Activated CD4-positive, alpha-beta memory T cell treated with anti-CD3 and anti-CD28 coated beads for 36 hours (primary cell): ENCODE measurements at places on chromosomes 5 and 9.

- DNase-seq = no peak
- H3K36me3 ChIP-seq = peaks cover 4% of the 10 kb centered on the region
- H3K27me3 ChIP-seq = no peaks in the 10 kb centered on the region
- peaks cover 19% of the 10 kb centered on the region for H3K4me1 ChIP-seq
- H3K27ac ChIP-seq = no peak overlapping the region
Measured at GRCh38 chr9:5895782-5896181, 5.1 kb downstream of the MLANA start.

DNA sequence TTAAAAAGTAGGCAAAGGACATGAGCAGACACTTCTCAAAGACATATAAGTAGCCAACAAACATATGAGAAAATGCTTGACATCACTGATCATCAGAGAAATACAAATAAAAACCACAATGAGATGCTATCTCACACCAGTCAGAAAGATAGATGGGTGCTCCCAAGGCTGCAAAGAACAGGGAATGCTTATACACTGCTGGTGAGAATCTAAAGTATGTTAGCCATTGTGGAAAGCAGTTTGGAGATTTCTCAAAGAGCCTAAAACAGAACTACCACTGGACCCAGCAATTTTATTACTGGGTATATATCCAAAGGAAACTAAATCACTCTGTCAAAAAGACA lies 154.2 kb downstream of the NDUFS4 start:
- H3K4me3 ChIP-seq = no peak overlapping the region
- H3K36me3 ChIP-seq = peaks cover 6% of the 10 kb centered on the region
- no peak overlapping the region for H3K27ac ChIP-seq
- no peak for DNase-seq
- H3K4me1 ChIP-seq = no peaks in the 10 kb centered on the region
- no peaks in the 10 kb centered on the region for H3K27me3 ChIP-seq

- H3K4me1 ChIP-seq = no peaks in the 10 kb centered on the region
- peaks cover 25% of the 10 kb centered on the region for H3K27me3 ChIP-seq
- DNase-seq = no peak
- H3K4me3 ChIP-seq = no peak overlapping the region
- no peak overlapping the region for H3K27ac ChIP-seq
- no peaks in the 10 kb centered on the region for H3K36me3 ChIP-seq
Measured at GRCh38 chr5:76114179-76114851, 31.1 kb downstream of the SV2C start.

DNA sequence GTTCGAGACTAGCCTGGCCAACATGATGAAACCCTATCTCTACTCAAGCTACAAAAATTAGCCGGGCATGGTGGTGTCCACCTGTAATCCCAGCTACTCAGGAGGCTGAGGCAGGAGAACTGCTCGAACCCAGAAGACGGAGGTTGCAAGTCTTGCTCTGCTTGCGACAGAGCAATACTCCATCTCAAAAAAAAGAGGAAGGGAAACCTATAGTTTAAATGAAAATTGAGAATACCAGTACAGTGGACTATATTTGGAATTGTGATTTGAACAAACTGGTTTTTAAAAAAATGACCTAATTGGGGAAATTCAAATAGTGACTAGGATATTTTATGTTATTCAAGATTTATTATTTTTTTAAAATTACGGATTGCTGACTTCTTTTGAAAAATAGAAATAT lies 33.2 kb downstream of the DIAPH1 start:
- no peak overlapping the region for H3K4me3 ChIP-seq
- peaks cover 16% of the 10 kb centered on the region for H3K4me1 ChIP-seq
- no peaks in the 10 kb centered on the region for H3K27me3 ChIP-seq
- no peak for DNase-seq

DNA sequence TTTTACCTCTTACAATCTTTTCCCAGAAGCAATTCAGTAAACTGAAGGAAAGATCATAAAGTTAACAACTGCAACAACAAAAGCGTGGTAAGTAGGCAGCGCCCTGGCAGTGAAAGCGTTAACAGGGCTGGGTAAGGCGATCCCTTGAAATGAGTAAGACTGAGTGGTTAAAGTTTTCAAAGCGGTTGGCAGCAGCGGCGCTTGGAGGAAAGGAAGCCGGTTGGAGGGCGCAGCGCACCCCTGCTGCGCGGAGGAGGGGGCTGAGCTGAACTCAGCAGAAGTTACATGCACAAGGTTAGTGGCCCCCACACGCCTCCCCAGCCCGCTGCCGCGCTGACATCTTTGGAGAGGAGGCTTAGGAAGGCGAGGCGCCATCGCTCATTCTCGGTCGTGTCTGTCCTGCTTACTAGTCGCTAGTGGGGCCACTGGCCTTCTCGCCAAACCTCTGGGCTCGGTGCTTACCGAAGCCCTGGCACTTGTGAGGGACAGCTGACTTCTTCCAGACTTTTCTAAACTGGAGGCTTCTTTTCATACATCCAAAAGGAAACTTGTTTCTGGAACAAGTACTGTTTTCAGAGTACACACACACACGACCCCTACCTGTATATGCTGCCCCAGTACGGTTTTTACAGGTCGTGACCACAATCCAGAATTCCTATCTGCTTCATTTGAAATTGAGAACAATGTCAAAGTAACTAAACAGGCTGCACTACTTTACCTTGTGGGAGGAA lies at the start of gene SH3RF2:
SH3RF2 (plus strand) TSS at position 178 of the 731 bp plus-strand sequence. CDS start 1,351 bp downstream, outside the sequence.
- H3K27me3 ChIP-seq = peaks cover 49% of the 10 kb centered on the region
- H3K4me3 ChIP-seq = peak within 1 kb of the TSS; percentile 42
- DNase-seq = peak; percentile 68
- H3K27ac ChIP-seq = no peak within 1 kb of the TSS
- no peaks in the 10 kb centered on the region for H3K36me3 ChIP-seq

DNA sequence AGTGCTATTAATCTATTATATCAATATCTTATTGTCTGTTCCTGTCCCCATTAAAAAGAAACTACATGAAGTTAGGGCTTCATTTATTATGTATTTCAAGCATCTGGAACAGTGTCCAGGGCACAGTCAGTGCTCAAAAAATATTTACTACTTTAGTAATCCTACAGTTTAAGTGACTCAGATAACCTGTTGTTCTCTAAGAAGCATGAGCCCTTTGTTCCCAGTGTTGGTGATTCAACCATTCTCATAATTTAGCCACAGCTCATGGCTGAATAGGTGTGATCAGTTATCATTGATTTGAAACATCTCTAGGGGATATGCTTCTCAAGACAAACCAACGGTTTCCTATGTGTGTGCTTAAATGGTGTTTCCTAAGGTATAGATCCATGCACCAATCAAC lies 292.7 kb downstream of the TMEM167A start:
- no peaks in the 10 kb centered on the region for H3K36me3 ChIP-seq
- DNase-seq = no peak
- H3K27ac ChIP-seq = no peak overlapping the region
- H3K4me3 ChIP-seq = no peak overlapping the region
- H3K4me1 ChIP-seq = no peaks in the 10 kb centered on the region

- no peaks in the 10 kb centered on the region for H3K27me3 ChIP-seq
- H3K4me3 ChIP-seq = no peak overlapping the region
- H3K36me3 ChIP-seq = no peaks in the 10 kb centered on the region
- H3K4me1 ChIP-seq = no peaks in the 10 kb centered on the region
- no peak for DNase-seq
Measured at GRCh38 chr5:68628082-68628814, 412.7 kb downstream of the PIK3R1 start.

DNA sequence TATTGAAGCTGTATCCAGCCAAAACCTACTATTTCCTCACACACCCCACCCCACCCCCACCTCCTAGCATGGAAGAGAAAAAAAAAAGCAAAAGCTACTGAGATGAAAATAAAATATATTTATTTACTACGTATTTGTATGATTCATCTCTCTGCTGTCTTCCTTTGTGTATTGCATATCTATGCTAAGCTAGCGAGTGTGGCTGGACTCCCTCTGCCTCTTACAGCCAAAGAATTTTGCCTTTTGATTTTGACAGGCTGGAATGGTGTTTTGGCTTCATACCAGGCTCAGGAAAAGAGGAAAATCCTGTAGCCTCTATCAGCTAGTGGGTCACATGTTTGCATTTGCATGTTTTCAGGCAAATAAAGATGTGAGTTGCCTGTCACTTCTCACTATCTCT lies 2.2 kb downstream of the ABLIM3 start:
- DNase-seq = no peak
- no peak overlapping the region for H3K4me3 ChIP-seq
- no peak overlapping the region for H3K27ac ChIP-seq
- H3K4me1 ChIP-seq = peaks cover 4% of the 10 kb centered on the region
- no peaks in the 10 kb centered on the region for H3K36me3 ChIP-seq

- DNase-seq = no peak
- peaks cover 52% of the 10 kb centered on the region for H3K27me3 ChIP-seq
- H3K4me3 ChIP-seq = no peak overlapping the region
- H3K4me1 ChIP-seq = peaks cover 5% of the 10 kb centered on the region
- no peak overlapping the region for H3K27ac ChIP-seq
Measured at GRCh38 chr5:2750758-2751464, 566 bp downstream of the IRX2 start.

GRCh38 chr5:88690409-88691229 lies 192.4 kb downstream of the MEF2C start:
- H3K27me3 ChIP-seq = peaks cover 84% of the 10 kb centered on the region
- peaks cover 25% of the 10 kb centered on the region for H3K4me1 ChIP-seq
- peak; percentile 73 for DNase-seq
- H3K27ac ChIP-seq = peak overlapping the region; percentile 74
- H3K36me3 ChIP-seq = peaks cover 8% of the 10 kb centered on the region
